NCI-H460 (cell line): ENCODE measurements at places on chromosomes 12 and 14. TPM values are rescaled to one million over a fixed set of nuclear protein-coding genes. Genes with fewer than 3 reads are reported as not detected.

DNA sequence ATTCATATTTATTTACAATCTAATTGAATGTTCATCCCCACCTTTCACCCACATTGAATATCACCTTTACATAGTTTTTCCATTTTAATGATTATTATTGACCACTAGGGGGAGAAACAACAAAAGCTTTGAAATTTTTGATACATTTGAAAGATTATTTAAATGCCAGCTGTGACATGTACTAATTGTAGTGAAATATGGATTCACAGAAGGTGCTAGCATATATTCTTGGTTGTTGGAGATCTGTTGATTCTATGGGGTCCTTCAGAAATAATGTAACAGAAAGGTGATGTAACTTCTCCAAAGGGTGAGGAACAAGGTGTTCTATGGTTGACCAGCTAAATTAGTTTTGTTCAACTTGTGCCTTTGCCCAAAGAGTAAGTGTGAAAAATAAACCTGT is 22.4 kb upstream of the GPR33 start:
- peak; percentile 16 for DNase-seq

DNA sequence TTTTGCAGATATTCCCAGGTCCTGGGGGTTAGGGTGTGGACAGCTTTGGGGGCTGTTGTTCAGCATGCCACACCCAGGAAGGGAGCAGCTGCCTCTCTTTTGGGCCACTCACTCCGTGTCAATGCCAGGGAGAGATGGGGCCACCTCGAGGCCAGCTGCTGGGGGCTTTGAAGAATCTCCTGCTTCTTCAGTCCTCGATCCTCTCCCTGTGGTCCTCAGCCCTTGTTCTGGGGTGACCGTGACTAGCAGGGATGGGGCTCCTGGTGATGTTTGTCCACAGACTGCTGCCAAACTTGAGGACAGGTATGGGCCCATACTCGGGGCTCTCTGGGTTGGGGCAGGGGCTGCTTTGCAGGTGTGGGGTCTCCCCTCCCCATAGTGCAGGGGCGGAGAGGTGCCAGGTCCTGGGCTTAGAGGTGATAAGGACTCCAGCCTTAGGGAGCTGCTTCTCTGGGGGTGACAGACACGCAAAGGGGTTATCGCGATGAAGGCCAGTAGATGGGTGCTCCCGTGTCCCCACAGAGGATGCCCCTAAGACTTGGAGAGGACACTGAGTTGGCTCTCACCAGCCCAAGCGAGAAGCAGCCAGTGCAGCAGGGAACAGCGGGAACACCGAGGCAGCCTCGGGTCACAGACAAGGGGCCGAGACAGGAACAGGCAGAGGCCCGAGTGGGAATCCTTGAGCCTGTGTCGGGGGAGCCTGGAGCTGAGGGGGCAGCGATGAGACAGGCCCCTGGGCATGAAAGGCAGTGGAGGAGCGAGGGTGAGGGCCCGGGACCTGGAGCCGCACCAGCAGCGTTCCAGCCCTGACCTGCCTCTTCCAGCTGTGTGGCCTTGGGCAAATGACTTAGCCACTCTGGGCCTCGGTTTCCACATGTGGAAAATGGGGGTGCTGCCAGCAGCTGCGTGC is 11.1 kb downstream of the RFLNA start:
- DNase-seq = no peak

GRCh38 chr12:121575952-121576625 is 4.7 kb downstream of the KDM2B start:
- no peak for DNase-seq

- DNase-seq = no peak
Observed at GRCh38 chr12:75814851-75815754, 216.5 kb downstream of the PHLDA1 start.

GRCh38 chr12:75539889-75540288 is 28.5 kb upstream of the KRR1 start:
- DNase-seq = no peak

DNA sequence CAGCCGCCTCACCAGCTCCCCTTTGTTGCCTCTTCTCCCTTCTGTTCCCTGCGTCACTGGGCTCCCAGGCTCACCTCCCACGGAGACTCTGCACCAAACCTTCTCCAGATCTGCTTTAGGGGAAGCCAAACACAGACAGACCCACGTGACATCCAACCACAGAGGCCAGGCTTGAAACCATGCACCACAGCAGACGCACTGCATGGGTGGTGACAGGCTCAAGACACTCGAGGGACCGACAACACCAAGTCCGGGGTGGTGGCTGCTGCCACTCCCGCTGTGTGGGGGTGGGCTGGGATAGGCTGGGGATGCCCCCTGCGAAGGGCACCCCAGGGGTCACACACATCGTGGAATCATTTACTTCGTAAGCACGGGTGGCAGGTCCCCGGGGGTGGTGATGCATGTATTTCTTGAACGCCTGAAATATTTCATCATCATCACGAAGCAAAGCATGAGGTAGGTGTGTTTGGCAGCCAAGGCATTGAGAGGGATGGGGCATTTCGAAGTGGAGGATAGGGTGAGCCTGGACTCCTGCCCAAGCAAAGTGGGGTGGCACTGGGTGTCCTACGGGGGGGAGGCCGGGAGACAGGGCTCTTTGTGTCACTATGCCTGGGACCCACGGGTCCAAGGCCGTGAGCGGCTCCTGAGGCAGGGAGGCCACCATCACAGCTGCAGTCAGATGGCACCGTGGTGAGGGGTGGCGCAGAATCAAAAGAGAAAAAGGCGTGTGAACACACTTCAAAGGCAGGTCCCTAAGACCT is 66.8 kb upstream of the RFLNA start:
- no peak for DNase-seq

GRCh38 chr12:92879698-92880322 is 49.3 kb downstream of the EEA1 start:
- no peak for DNase-seq

DNA sequence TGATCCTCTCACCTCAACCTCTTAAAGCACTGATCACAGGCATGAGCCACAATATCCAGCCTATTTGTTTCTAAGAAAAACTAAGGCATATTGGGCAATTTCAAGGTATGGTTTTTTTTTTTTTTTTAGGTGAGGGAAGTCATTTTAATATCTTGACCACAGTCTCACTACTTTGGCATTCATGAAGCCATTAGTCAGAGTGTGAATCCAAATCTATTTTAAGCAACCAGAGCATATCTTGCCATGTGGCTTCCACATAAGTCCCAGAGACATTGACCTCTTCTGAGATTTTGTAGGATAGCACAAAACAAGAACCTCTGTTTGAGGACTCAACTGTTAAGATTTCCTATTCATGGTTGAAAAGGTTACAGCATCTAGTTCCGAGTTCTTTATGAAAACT is 130.3 kb upstream of the RBM19 start:
- no peak for DNase-seq

The P2RX2 gene
- total RNA-seq = not detected in 2 replicates

The SLC6A12 gene
- not detected in 2 replicates for total RNA-seq
